Activated naive CD4-positive, alpha-beta T cell (primary cell): ENCODE measurements at places on chromosomes 12 and 14.

GRCh38 chr14:63448841-63449240 is 94.3 kb downstream of the PPP2R5E start:
- DNase-seq = no peak

DNA sequence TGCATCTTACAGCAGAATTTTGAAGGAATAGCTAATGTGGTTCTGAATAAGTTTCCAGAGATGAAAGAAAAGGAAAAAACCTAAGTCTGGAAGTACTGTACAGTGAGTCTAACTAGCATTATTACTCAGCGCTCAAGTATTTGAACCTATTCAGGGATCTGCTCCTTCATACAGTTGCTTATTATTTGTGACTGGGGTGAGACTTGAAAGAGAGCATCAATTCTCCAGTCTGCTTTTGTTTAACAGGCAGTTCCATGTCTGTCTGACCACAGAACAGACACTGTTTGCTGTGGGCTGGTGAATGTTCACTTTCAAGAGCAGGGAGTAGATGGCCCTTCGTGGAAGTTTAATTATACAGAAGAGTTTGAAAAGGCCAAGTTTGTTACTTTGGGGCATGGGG is 9.3 kb downstream of the ETV6 start:
- no peak for DNase-seq

DNA sequence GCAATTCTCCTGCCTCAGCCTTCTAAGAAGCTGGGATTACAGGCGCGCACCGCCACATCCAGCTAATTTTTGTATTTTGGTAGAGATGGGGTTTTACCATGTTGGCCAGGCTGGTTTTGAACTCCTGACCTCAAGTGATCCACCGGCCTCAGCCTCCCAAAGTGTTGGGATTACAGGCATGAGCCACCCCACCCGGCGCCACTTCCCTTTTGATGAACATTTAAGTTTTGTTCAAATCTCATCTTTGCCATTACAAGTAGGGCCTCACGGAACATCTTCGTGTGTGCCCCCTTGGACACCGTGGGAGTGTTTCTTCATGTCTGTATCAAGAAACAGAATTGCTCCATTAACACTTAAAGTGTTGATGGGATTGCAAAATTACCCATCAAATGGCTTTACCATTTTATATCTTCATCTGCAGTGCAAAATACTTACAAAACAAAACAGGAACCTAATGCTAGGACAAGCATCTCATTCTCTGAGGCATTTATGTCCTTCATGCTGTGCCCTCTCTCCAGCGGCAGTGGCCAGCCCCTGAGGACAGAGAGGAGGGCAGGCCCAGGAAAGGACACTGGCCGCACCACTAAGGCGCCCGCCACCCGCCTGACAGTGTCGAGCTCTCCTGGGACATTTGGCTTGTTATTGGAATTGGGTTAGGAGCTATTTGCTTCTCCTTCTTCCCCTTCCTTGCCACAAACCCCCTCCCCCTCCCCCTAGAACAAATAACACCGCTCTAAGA is 61.7 kb downstream of the RFX4 start:
- DNase-seq = no peak

GRCh38 chr12:108685469-108686260 is 45.7 kb downstream of the CORO1C start:
- DNase-seq = no peak

- no peak for DNase-seq
Observed at GRCh38 chr12:24772813-24773212, 176.1 kb downstream of the BCAT1 start.

- no peak for DNase-seq
Observed at GRCh38 chr12:109963743-109964429, 32.3 kb downstream of the GIT2 start.
